ENCODE measurements at places on chromosomes 4 and X. TPM values are rescaled to one million over a fixed set of nuclear protein-coding genes. Genes with fewer than 3 reads are reported as not detected.

DNA sequence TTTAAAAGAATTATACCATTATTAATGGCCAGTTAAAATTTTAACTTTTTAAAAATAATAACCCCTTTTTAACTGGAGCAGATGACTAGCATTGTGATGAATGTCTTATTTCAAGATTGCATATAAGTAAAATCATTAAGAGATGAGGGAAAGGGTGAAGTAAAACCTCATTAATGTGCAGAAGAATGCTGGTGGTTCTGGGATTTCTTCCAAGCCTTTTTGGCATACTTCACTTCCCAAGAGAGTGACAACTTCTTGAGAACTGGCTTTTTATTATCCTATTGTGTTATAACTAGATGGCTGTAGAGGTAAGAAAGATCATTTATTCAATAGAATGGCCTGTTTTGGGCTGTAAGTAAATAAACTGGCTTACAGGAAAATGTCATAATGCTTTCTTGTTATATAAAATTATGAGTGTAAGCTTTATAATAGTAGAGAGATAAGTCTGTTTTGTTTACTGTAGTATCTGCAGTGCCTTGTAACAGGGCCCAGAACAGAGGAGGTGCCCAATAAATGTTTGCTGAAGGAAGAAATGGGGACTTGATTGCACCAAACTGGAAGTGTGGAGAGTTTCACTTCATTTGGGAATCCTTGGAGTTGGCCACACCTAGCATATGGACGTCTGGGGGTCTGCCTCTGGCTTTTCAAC lies 242.9 kb upstream of the PITX2 start:
- H3K27ac ChIP-seq, result no peak overlapping the region
- H3K36me3 ChIP-seq, result no peaks in the 10 kb centered on the region
- no peak overlapping the region for H3K4me3 ChIP-seq
- DNase-seq, result no peak
- H3K27me3 ChIP-seq, result no peaks in the 10 kb centered on the region

DNA sequence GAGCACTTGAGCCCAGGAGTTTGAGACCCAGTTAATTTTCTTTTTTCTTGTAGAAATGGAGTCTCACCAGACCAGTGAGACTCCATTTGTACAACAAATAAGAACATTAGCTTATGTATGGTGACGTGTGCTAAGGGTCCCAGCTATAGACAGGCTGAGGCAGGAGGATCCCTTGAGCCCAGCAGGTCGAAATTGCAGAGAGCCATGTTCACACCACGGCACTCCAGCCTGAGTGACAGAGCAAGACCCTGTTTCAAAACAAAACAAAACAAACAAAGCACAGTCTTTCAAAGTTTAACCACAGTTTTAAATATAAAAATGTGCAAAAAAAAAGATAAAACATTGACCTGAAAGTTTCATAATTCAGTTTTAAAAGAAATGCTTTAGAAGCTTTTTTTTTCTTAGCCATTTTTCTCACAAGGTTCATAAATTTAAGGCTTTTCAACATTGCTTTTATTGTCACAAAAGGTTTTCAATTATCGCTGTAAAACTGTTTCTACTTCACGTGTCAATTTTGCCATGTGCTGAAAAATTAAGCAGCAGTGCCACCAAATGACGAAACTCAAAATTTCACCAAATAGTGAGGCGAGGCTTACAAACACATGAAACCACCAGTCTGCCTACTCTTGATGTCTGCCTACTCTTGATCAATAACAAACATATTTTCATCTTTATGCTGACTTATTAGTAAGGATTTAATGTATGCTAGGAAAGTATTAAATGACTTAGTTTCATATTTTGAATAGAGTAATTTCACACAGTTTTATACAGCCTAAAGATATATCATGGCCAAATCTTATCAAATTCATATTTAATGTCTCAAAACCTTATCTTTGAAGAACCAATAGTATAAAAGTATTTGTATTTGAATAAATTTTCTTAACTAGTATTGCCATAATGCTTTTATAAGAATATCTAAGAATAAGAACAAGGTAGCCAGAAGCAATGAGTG lies 126.3 kb downstream of the NEK1 start:
- no peak overlapping the region for H3K27ac ChIP-seq
- no peak overlapping the region for H3K4me3 ChIP-seq
- peak; percentile 58 for DNase-seq
- H3K4me1 ChIP-seq, result no peaks in the 10 kb centered on the region
- no peaks in the 10 kb centered on the region for H3K27me3 ChIP-seq

GRCh38 chr4:150231107-150231770 lies 153.0 kb downstream of the DCLK2 start:
- H3K27ac ChIP-seq, result no peak overlapping the region
- no peak overlapping the region for H3K4me3 ChIP-seq
- no peaks in the 10 kb centered on the region for H3K4me1 ChIP-seq
- no peak for DNase-seq
- no peaks in the 10 kb centered on the region for H3K36me3 ChIP-seq
- peaks cover 19% of the 10 kb centered on the region for H3K27me3 ChIP-seq

GRCh38 chr4:71648448-71648847 lies 135.4 kb downstream of the GC start:
- no peak overlapping the region for H3K4me3 ChIP-seq
- DNase-seq, result no peak
- no peaks in the 10 kb centered on the region for H3K36me3 ChIP-seq
- no peaks in the 10 kb centered on the region for H3K4me1 ChIP-seq
- no peaks in the 10 kb centered on the region for H3K27me3 ChIP-seq

The FGD1 gene
- total RNA-seq, result not detected

The VCX2 gene
- total RNA-seq, result not detected
